Activated CD4-positive, alpha-beta T cell treated with anti-CD3 and anti-CD28 coated beads, Interleukin-2, amount 50 U/mL, for 4 hours (primary cell): ENCODE measurements at places on chromosomes 4 and X.

DNA sequence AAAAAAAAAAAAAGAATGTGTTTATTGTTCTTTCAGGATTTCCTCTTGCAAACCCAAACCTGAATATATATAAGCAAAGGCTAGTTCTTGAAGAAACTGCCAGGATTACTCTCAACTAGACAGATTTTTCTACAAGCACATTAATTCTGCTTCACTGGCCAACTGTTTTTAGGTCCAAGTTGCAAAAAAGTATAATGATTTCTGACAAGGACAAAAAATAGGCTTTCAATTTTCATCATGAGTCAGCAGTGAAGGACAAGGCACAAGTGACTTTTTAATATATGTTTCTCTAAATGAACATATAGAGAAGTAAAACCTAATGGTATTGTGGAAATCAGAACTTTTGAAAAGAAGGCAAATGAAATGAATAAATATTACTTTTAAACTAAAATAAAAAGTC, 73.7 kb downstream of the ELOVL6 start:
- no peak for DNase-seq

- no peak for DNase-seq
Observed at GRCh38 chr4:120084327-120084726, 17.7 kb upstream of the MAD2L1 start.

- no peak for DNase-seq
Observed at GRCh38 chrX:80792205-80792604, 17.5 kb downstream of the BRWD3 start.

DNA sequence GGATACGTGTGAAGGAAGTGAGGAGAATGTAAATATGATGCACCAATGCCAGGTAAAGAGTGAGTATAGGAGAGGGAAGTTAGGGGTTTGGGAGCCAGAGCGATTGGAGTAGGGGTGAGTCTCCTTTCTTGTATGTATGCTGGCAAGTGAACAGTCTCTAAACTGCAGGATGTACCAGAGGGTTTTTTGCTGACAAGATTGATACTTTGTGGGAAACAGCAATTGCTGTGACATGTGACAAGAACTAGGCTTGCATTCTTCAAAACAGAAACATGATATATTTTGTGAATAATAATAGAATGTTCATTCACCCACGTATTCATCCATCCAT, 706 bp downstream of the CHIC1 start:
- DNase-seq: no peak
